ENCODE measurements at places on chromosomes 11 and 22.

- no peak for DNase-seq
Observed at GRCh38 chr11:26573896-26574295, 1.8 kb upstream of the MUC15 start.

DNA sequence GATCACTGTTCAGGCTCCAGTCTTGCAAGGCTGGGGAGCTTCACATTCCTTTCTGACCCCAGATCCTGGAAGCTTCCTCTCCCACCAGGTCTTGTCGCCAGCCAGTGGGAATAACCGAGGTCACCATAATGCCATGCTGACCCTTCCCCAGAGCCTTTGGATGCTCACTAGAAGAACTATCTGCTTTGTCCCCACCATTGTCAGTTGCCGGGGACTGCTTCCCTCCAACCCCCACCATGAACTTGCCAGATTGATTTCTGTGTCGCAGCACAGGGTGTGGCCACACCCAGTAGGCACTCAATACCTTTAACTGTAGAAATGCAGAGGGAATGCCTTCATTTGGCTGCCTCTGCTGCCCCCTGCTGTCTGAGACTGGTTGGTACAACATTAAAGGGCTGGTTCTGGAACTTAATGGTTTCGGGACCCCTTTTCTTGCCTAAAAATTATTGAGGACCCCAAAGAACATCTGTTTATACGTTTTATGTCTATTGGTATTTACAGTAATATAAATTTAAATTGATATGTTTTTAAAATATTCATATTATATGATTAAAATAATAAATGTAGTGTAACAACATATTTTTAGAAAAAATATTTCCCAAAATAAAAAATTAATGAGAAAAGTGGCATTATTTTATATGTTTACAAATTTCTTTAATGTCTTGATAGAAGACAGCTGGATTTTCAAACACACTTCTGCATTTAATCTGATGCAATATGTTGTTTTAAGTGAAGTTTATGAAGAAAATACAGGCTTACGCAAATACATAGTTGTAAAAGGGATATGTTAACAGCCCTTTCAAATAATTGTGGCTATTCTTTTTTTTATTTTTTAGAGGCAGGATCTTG lies 6.7 kb upstream of the GDPD5 start:
- peak; percentile 47 for DNase-seq

- no peak for DNase-seq
Observed at GRCh38 chr11:17865765-17866428, 131.3 kb downstream of the KCNC1 start.

DNA sequence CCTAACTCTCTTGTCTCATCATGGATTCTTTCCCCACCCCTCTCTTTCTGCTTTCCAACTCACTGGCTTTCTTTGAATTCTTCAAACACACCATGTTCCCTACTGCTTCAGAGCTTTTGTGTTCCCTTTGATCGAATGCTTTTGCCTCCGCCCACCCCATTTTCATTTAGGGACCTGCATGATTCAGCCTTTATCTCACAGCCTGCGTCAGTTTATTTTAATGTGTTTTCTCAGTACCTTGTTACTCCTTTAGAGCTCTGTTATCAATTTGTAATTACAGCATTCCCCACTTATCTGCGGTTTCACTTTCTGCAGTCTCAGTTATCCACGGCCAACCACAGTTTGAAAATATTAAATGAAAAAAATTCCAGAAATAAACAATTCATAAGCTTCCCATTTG lies 451.3 kb downstream of the METTL15 start:
- DNase-seq = peak; percentile 51

DNA sequence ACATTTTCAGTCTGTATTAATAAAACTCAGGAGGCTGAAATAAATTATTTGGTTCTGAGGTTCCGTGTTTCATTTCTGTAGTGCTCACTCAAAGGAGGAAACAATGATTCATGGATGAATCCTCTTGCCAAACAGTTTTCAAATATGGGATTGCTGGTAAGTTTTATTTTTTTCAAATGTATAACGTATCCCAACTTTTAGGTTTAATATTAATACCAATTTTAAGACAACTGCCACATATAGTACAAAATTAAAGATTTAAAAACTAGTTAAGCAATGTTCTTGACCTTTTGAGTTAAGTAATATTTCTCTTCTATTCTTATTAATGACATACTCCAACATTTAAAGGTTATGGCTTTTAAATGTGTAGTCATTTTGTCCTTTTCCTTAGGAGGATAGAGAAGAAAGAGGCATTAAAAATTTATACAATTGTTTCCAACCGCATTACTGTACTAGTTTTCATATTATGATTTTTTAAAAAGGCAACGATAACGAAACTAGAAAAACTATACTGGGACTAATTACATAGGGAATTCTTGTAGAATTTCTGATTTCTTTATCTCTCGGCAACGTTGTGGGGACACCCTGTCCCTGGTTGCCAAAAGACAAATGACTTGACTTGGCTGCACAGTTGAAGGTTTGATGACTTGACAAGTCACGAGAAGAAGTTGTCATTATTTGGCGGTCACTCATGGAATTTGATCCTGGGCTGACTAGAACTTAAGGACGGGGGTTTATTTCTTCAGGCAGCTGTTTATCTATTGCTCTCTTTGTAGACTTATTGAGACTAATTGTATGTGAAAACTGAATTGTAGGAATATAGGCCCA lies 69.1 kb upstream of the ADSL start:
- no peak for DNase-seq

- DNase-seq = no peak
Observed at GRCh38 chr11:46642627-46643335, 25.4 kb downstream of the ATG13 start.

- DNase-seq = peak; percentile 87
Observed at GRCh38 chr22:28798810-28799605, 1.4 kb downstream of the XBP1 start.

DNA sequence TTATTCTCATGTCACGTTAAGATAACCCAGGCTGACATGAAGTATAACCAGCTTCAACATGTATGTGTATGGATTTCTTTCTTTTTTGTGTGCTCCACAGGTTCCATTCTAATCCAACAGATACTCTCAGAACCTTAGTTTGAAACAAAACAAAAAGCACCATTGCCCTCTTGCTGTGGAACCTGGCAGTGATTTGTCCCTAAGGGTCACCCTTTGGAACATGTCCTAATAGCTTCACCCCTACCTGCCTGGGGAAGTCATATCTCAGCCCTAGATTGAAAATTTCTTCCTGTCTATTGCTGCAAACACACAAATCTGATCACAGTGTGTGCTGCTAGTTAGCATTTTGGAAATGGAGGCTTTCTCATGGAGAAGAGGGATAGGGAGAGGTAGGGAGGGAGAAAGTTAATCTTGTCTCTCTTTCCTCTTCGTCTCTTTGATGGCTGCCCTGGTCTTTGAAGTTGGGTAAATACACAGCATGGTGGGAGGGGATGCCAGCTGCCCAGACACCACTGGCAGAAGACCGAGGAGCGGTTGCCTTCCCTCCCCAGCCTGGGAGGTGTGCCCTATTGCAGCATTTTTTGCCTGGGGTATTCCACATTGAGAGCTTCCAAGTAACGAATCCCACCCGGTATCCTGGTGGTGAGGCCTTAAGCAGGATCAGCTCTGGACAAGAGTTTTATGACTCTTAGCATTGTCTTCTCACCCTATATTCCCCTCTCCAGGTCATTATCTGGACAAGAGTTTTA lies 11.6 kb upstream of the CADM1 start:
- no peak for DNase-seq

DNA sequence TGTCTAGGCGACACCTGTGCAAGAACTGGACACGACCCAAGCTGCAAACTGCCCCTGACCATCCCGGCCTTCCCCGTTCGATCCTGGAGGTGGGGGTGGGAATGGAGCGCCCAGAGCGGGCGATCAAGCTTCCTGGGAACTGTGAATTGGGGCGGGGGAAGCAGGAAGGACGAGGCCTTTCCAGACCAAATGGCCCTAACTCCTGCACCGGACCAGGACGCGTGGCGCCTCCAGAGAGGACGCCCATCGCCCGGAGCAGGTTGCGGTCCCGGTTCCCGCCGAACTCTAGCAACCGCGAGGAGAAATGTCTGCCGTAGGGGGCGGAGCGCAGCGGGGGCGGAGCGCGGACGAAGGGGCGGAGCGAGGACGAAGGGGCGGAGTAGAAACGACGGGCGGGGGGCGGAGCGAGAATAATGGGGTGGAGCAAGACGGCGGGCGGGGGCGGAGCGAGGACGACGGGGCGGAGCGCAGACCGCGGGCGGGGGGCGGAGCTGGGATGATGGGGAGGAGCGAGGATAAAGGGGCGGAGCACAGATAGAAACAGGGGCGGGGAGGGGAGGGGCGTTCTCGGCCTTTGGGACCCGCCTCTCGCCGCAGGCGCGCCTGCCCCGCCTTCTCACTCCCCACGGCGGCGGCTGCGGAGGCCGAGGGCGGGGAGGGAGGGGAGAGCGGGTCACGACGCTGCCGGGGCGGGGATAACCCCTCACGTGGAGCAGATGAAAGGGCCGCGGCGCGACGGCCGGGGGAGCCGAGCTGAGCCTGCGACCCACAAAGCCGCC lies at the start of gene ZNRF3:
ZNRF3 (plus strand) TSS at position 695 of the 779 bp plus-strand sequence. CDS start 195 bp downstream, outside the sequence.
- DNase-seq = peak; percentile 80

DNA sequence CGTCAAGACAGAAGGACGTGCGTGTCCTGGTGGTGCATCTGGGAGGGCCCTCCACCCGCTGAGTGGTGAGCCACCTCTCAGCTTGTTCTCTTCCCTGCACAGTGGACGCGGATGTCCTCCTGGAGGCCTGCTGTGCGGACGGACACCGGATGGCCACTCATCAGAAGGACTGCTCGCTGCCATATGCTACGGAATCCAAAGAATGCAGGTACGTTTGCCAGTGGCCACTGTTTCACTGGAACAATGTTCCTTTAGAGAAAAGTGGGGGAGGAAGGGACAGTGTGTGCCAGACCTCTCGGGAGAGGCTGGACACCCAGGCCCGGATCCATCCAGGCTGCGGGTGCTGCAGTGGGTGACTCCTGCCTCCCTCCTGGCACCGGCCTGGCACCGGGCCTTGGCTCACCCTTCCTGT lies 15.9 kb downstream of the FBLN1 start:
- DNase-seq = no peak

DNA sequence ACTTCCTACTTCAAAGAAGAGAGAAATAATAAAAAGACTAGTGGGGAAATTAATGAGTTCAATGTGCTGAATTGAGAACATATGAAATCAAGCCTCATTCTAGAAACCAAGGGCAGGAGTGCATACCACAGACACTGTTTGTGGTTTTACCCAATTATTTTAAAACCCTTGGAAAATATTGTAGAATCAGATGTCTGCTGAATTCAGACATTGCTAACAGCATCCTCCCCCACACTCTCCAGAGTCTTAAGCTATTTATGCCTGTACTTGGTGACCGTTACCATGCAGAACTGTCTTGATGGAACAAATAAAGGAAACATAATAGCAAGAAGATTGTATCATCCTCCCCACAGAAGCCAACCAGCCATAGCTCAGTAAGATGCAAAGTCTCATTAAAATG lies 850.1 kb downstream of the NTM start:
- peak; percentile 89 for DNase-seq

GRCh38 chr11:86804951-86805350 lies 4.6 kb downstream of the PRSS23 start:
- DNase-seq = no peak

DNA sequence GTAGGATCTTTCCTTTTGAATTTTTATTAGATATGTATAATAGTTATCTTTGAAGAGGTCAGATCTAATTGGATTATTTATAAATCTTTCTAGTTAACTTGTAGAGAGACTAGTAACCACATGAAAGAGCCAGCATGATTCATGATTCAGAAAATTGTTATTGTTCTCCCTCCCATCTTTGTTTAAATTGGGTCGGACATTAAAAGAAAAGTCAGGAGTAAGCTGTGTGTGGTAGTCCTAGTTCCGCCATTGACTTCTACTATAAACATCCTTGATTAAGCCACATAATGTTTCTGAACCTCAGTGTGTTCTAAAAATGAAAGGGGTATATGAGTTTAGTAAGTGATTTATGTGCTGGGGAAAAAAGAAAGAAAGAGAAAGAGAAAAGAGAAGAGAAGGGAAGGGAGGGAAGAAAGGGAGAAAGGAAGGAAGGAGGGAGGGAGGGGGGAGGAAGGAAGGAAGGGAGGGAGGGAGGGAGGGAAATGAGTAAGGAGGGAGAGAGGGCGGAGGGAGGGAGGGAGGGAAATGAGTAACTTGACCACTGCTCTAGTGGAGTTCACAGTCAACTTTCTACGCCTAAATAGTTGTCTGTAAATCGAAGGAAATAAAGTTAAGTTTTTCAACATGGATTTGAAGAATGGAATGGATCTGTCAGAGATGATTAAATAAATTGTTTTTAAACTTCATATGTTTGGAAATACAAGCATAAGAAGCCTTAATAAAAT lies 32.9 kb downstream of the SIK2 start:
- DNase-seq = no peak

All from brain microvascular endothelial cell (primary cell).